ENCODE measurements at places on chromosomes 6 and 20.

DNA sequence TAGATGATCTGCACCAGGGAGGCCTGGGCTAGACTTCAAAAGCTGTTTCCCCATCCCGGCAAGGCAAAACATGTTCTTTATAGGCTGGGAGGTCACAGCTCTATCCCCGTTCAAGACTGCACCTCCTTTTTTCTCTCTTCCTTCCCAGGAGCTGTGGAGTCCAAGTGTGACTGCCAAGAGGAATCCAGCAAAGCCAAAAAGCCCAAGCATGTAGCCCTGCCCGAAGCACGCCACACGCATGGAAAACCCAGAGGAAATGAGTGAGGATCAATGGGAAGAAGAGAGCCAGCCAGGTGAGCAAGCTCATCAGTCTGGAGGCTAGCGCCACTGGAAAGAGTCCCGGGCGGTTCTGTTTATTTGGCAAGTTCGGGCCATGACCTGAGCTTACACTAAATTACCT, 240.4 kb downstream of the PRL start:
- no peak for DNase-seq

DNA sequence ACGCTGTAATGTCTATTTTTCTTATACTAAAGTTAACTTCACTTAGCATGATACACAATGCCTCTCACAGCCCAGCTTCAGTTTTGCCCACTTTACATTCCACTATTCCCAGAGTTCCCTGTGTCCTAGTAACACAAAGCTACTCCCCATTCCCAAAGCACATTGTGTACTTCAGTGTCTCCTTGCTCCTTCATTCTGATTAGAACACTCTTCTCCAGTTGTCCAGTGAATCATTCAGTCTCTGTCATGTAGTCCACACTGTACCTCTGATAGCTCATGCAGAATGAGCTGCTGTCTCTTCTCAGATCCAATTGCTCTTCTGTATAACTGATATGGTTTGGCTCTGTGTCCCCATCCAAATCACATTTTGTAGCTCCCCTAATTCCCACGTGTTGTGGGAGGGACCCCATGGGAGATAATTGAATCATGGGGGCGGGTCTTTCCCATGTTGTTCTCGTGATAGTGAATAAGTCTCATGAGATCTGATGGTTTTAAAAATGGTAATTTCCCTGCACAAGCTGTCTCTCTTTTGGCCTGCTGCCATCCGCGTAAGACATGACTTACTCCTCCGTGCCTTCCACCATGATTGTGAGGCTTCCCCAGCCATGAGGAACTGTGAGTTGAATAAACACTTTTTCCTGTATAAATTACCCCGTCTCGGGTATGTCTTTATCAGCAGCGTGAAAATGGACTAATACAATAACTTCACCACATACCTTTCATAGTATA, 2.1 kb upstream of the TMX4 start:
- DNase-seq, result no peak

DNA sequence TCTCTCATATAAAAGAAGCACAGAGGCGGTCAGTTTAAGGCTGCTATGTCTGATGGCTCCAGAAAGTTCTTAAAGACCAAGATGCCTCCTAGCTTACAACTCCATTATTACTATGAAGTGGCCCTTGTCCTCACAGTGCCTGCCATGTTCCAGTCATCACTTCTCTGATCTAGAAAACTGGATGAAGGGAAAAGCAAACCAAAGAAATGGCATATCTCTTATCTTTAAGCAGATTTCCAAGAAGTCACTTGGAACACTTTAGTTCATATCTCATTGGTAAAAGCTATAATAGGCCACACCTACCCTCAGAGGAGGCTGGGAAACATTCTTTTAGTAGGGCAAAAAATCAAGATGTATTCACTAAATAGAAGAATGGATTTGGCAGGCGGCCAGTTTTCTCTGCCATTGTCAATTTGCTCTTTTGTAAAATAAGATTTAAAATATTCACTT, 289.6 kb downstream of the TBC1D7 start:
- no peak for DNase-seq

GRCh38 chr6:75489025-75489424, 4.6 kb downstream of the FILIP1 start:
- DNase-seq, result no peak

DNA sequence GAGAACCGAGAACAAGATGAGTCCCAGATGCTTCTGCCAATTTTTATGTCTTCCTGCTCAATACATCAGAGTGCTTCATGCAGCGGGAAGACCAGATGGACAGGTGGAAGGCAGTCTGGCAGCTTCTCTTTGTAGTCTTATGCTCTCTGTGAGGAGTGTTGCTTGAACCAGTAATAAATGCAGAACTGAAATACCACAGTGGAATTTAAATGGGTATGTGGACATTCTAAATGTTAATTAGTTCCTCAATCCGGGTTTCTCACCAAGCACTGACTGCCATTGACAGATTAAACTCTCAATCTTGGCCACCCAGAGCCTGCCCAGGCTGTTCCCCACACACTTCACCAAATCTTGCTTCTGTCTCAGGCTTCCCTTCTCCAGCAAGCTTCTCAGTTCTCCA, 695.5 kb upstream of the CHD6 start:
- DNase-seq, result no peak

- no peak for DNase-seq
Measured at GRCh38 chr20:33522256-33522820, 32.4 kb downstream of the CBFA2T2 start.

- no peak for DNase-seq
Measured at GRCh38 chr6:158923805-158924498, 76.0 kb downstream of the RSPH3 start.

- DNase-seq, result no peak
Measured at GRCh38 chr20:31930779-31931178, 21.1 kb downstream of the PDRG1 start.

DNA sequence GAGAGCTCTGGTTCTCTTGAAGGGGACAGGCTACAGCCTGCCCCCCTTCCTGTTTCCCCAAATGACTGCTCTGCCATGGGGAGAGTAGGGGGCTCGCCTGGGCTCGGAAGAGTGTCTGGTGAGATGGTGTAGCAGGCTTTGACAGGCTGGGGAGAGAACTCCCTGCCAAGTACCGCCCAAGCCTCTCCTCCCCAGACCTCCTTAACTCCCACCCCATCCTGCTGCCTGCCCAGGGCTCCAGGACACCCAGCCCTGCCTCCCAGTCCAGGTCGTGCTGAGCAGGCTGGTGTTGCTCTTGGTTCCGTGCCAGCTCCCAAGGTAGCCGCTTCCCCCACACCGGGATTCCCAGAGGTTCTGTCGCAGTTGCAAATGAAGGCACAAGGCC, 9.8 kb downstream of the VEGFA start:
- DNase-seq, result no peak

DNA sequence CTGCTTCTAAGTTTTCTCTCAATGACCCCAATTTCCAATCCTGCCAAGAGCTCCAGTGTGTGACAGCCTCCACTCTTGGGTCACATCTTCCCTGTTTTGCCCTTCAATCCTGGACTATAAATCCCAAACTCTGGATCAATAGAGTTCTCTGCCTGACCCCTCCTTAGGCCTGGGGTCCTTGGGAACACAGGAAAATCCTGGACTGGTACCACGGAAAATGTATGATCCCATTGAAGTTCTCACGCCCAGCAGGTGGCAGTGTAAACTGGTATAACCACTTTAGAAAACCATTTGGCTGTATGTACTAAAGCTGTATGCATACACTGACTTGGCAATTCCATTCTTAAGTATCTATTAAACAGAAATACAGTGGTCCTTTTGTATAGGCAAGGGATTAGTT, 98.0 kb downstream of the SNAP25 start:
- DNase-seq, result no peak

GRCh38 chr20:10590950-10591671, 82.7 kb downstream of the JAG1 start:
- no peak for DNase-seq

GRCh38 chr6:4620284-4621151, 155.7 kb upstream of the CDYL start:
- DNase-seq, result no peak

- DNase-seq, result no peak
Measured at GRCh38 chr20:22815603-22816315, 219.4 kb upstream of the SSTR4 start.

GRCh38 chr6:128368213-128368944, 152.0 kb downstream of the PTPRK start:
- no peak for DNase-seq

- DNase-seq, result no peak
Measured at GRCh38 chr6:26524722-26525370, 13.3 kb upstream of the HMGN4 start.

DNA sequence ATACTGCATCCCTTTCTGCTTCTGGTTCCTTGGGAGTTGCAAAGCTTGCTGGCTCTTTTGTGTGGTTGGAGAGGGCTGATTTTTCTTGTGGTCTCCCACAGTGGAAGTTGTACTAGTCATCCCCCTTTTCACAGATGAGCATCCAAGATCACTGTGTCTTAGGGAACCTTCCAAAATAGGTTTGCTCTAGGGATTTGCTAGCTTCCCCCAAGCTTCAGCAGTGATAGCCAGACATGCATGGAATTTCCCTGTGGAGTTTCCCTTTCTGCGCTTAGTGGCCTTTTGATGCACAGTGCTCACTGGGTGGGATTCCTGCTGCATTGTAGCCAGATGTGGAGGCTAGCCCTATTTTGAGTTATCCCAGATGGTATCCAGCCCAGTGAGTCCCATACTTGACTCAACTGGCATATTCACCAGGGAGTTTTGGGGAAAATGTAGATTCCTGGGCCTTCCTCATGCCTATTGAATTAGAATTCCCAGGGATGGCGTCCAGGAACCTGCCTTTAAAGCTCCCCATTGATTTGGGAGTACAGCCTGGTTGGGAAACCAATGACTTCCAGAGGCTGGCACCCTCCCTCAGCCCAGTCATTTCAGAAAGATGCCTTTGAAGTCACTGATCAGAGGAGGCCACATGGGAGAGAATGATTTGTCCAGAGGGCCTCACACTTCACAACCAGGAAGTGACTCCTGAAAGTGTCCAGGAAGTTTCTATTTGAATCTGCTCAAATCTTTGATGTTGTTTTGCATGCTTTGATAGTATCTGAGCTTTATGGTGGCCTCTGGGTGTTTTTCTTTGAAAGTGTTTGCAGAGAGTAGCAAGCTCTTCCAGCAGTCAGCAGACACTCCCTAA, 25.9 kb downstream of the PPARD start:
- DNase-seq, result no peak

GRCh38 chr20:42319252-42320013, 701.3 kb upstream of the CHD6 start:
- no peak for DNase-seq

DNA sequence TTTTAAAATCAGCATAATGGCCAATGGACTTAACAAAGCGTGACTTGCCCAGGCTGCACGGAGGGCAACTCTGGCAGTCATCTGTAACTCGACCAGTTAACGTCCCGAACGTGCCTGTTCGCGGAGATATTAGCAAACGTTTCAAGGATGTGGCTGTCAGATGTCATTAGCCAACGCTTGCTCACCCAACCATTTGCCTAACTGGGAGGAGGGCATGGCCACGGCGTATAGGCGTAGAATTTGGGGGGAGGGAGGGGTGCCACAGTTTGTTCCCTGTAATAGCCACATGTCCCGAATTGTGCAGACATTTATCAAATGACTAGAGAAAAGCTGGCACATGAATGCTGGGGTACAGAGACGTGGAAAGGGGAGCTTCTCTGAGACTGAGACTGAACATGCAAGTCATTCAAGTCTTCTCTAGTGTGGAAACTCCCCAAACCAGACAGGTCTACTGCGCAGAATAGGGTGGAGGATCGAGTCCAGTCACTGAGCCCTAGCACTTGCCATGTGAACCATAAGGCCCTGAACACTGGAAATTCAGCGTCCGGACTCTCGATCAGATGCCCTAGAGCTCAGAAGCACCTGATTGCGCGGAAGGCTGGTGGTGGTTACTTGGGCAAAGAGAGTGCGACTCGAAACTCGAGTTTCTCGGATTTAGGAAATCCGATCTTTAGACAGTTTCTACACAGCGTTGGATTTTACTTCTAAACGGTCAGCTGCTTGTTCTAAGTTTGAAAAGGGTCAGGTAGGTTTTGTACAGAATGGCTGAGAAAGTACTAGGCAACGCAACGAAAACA, 32.6 kb downstream of the TFAP2B start:
- DNase-seq, result no peak

DNA sequence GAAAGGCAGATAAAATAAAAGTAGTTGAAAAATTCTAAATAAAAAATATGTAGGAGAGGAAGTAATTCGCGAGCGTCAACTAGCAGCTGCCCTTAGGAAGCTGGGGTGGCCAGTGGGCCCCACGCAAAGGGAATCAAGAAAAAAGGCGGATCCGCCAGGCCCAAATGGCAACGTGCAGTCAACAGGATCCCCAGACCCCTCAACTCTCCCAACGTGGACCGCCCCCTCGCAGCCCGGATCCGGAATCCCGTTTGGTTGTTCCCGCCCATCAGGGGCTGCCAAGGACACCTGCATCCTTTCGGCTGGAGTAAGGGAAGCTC, 296 bp downstream of the DZANK1 start:
- no peak for DNase-seq

GRCh38 chr20:62273416-62273815, 29.4 kb upstream of the ADRM1 start:
- no peak for DNase-seq

- no peak for DNase-seq
Measured at GRCh38 chr20:16003310-16003709, 569.9 kb downstream of the KIF16B start.

GRCh38 chr6:35047265-35048011, 93.7 kb downstream of the TCP11 start:
- DNase-seq, result no peak

GRCh38 chr20:15890407-15890982, 682.8 kb downstream of the KIF16B start:
- DNase-seq, result no peak

DNA sequence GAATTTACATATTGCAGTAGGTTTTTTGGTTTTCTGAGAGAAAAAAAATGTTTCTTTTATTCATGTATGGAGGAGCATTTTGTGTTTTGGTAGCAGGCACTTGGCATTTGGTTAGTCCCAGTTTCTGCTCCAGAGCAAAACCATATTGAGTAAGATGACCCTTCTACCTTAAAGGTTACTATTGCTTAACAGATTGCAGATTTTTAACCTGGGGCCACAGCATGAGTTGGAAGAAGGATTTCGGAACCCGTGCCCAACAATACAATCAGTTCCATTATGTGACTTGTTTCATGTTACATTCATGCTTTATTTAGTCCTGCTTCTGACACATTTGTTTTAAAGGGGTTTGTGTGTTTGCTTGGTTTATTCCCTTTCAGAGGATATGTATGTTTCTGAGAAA, 496.3 kb downstream of the TFAP2B start:
- no peak for DNase-seq

DNA sequence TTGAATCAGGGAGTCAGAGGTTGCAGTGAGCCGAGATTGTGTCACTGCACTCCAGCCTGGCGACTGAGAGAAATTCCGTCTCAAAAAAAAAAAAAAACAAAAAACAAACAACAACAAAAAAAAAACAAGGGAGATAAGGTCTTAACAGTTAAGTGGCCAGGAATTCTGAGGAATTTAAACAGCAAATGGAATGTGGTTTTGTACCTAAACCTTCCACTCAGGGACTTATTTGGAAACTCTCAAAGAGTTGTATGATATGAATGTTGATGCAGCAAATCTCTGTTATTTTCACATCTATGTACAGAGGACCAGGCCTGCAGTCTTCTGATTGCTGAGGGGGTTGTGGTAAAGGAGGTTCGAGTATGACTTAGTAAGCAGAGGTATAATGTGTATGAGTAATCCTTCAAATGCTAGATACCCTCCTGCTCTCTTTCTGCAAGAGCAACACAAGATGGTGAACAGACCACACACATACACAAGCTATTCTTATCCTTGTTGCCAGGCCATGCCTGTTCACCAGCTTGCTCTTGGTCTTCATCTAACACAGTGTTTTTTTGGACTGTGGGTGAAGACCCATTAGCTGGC, 174.9 kb upstream of the SCGN start:
- no peak for DNase-seq
